ENCODE measurements at places on chromosomes 7 and 10.

GRCh38 chr7:131034166-131034881 lies 293.4 kb upstream of the MKLN1 start:
- no peak for DNase-seq

- no peak for DNase-seq
These were observed 70.3 kb upstream of the GSDME start for GRCh38 chr7:24827589-24827988.

GRCh38 chr7:137873979-137874777 lies 27.4 kb upstream of the DGKI start:
- no peak for DNase-seq

- no peak for DNase-seq
These were observed 125.8 kb downstream of the DOCK4 start for GRCh38 chr7:112080441-112080840.

- no peak for DNase-seq
These were observed 95.5 kb downstream of the CCDC71L start for GRCh38 chr7:106565428-106565827.

GRCh38 chr7:81638198-81638597 lies 131.6 kb downstream of the HGF start:
- no peak for DNase-seq
